Frontal cortex (tissue), 4 donors: ENCODE measurements at places on chromosomes 5 and 9. TPM values are rescaled to one million over a fixed set of nuclear protein-coding genes. Genes with fewer than 3 reads are reported as not detected.

Gene TXNDC8
- not detected for total RNA-seq

Gene CMYA5
- 0.82 TPM for total RNA-seq

Gene IL13
- total RNA-seq, result not detected

Gene C6
- total RNA-seq, result 0.41 TPM

Gene SMIM33
- total RNA-seq, result not detected

Gene LCP2
- 1.2 TPM for total RNA-seq

Gene EIF4EBP3
- total RNA-seq, result not detected

Gene SPINK4
- not detected for total RNA-seq

Gene SPATA6L
- total RNA-seq, result 9.4 TPM

Gene PCDHAC2
- total RNA-seq, result 29.8 TPM

Gene NKD2
- total RNA-seq, result 2.9 TPM

Gene UBE2QL1
- 39.1 TPM for total RNA-seq

Gene ZNF367
- 4.1 TPM for total RNA-seq

Gene TARS1
- 119 TPM for total RNA-seq

Gene PCDHA9
- total RNA-seq, result 9.8 TPM

Gene GPX8
- total RNA-seq, result 1.2 TPM

Gene ABO
- not detected for total RNA-seq

Gene MARVELD2
- 0.41 TPM for total RNA-seq

Gene PHYHD1
- total RNA-seq, result 1.2 TPM

Gene PLAC8L1
- 0.82 TPM for total RNA-seq

Gene PCSK1
- 2.9 TPM for total RNA-seq

Gene ORM2
- not detected for total RNA-seq

Gene PRUNE2
- total RNA-seq, result 10.2 TPM

Gene C9
- total RNA-seq, result under 0.01 TPM

Gene FAXDC2
- 2.4 TPM for total RNA-seq

Gene GLDC
- total RNA-seq, result 13.5 TPM

Gene CSNK1G3
- total RNA-seq, result 230 TPM

Gene PCDHB6
- 3.3 TPM for total RNA-seq

Gene TSSK1B
- under 0.01 TPM for total RNA-seq

Gene HAVCR1
- 0.82 TPM for total RNA-seq

Gene QRFP
- under 0.01 TPM for total RNA-seq

Gene SNCAIP
- 37.9 TPM for total RNA-seq

Gene FSD1L
- 138 TPM for total RNA-seq

Gene STOM
- total RNA-seq, result 15.1 TPM

Gene NME5
- 13.0 TPM for total RNA-seq

Gene CRAT
- 12.2 TPM for total RNA-seq

Gene CNTNAP3
- 29.3 TPM for total RNA-seq

Gene WDR31
- total RNA-seq, result 2.4 TPM

Gene MAST4
- 13.9 TPM for total RNA-seq

Gene CD274
- under 0.01 TPM for total RNA-seq

Gene FGF1
- total RNA-seq, result 2.9 TPM

Gene ANKRD18A
- 1.6 TPM for total RNA-seq

Gene PIP5K1B
- 2.9 TPM for total RNA-seq
